Endothelial cell (in vitro differentiated cells): ENCODE measurements at places on chromosomes 5 and 9. TPM values are rescaled to one million over a fixed set of nuclear protein-coding genes. Genes with fewer than 3 reads are reported as not detected.

- no peak for DNase-seq
Observed at GRCh38 chr5:132896685-132897084, 23.2 kb downstream of the LEAP2 start.

DNA sequence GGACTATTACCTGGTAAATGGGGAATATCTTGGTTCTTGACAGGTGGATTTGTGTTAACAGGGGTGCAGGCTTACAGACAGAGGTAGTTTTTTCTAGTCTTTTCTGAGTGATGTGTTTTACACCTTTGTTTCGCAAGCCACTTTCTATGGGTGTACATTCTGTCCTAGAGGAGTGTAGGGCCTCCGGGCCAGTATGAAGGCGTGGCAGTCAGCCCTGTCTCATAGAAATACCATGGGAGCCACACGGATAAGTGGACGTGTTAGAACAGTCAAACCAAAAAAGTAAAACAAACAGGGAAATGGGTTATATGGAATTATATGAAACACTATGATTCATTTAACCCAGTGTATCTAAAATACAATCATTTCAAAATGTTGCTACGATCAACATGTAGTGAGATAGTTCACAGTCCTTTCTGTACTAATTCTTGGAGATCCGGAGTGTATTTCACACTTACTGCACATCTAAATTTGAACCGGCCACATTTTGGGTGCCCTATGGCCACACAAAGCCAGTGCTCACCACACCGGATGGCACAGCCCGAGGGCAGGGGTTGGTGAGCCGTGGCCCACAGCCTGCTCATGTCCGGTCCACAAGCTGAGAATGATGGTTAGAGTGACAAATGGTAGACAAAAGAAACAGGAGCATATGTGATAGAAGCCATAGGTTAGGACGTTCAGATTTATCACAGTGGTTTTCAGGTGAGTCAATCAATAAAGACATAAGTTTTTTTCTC, 80.1 kb upstream of the IRX4 start:
- DNase-seq, result no peak

DNA sequence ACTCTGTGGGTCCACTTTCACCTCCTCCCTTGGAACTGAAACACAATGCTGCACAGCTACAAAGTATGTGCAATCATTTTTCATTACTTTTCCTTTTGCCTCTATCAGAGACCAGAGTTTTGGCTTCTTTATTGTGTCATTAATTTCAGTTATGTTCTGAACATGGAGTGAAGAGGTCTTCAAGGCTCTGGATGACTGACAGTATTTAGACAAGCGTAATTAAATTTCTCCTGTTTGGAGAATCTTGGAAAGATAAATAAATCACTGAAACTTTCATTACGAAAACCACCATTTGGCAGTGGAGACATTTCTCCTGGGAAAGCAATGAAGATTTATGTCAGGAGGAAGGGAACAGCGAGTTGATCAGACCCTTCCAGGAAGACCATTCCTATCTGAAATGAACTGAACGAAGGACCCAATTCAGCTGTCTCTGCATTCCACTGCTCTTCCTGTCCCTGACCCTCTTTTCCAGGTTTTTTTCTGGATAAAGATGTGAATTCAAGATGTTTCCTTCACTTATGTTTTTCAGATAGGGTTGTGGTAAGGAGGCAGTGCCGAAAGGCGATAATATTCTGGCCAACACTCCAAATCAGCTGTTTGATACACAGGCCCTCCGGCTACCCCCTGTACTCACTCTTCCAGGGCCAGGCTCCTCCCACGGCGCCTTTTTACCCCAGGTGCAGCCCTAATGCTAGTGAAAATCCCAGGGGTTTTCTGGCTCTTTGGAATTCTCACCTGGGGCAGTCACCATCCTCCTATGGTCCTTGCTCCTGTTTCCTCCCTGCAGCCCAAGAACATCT, 77.2 kb upstream of the OSMR start:
- DNase-seq, result no peak

GRCh38 chr5:141878186-141878710, at the start of gene PCDH1:
Gene PCDH1 (minus strand): TSS chr5:141878410. CDS start chr5:141878262, 148 bp downstream.
- peak; percentile 50 for DNase-seq

- DNase-seq, result no peak
Observed at GRCh38 chr9:11011696-11012095, 398.9 kb upstream of the PTPRD start.

- no peak for DNase-seq
Observed at GRCh38 chr9:101445353-101446029, 9.9 kb upstream of the ALDOB start.

DNA sequence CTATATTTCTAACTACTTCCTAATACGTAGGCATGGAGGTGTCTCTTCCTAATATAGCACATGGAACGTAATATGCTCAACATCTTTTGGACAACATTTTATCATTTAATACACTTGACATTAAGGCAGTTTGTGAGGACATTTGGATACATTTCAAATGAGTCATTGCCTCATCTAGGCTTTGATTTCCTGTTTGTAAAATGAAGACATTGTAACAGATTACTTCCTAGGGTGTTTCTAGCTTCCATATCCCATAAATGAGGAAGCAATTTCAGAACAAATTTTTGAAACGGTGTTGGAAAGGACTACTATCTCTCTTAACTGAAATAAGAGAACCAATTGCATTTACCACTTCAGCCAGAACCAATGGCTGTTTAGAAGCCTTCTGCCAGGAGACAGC, 38.7 kb downstream of the SLC28A3 start:
- DNase-seq, result no peak

GRCh38 chr9:27655441-27655840, 82.2 kb upstream of the C9orf72 start:
- no peak for DNase-seq

DNA sequence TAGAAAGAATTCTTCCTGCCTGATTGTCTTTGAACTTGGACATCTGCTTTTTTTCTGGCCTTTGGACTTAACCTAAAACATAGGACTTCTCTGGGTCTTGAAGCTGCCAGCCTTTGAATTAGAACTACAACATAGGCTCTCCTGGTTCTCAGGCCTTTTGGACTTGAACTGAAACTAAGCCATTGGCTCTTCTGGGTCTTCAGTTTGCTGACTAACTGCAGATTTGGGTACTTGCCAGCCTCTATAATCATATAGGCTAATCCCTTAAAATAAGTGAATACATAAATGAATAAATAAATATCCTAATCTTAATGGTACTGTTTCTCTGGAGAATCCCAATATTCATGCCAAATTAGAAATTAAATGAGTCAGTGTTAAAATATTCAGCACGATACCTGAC, 473.4 kb upstream of the PAPPA start:
- DNase-seq, result no peak

- peak; percentile 50 for DNase-seq
Observed at GRCh38 chr5:113447498-113448050, 12.8 kb upstream of the TSSK1B start.

DNA sequence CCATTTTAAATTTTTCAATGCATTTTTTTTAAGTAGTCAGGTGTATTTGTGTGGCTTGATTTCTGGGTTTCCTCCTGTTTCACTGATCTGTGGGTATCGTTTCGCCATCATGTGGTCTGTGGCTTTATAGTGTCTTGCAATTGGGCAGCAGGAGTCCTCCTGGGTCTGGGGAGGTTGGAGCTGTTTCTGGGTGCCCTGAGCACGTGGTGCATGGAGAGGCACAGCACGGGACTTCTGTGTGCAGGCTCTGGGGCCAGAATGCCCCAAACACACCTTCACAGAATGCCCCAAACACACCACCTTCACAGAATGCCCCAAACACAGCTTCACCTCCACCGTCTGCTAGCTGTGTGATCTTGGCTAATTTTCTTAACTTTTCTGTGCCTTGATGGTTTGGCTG, 82.6 kb upstream of the COL5A1 start:
- DNase-seq, result no peak

- no peak for DNase-seq
Observed at GRCh38 chr9:119453490-119453911, 84.3 kb upstream of the BRINP1 start.

DNA sequence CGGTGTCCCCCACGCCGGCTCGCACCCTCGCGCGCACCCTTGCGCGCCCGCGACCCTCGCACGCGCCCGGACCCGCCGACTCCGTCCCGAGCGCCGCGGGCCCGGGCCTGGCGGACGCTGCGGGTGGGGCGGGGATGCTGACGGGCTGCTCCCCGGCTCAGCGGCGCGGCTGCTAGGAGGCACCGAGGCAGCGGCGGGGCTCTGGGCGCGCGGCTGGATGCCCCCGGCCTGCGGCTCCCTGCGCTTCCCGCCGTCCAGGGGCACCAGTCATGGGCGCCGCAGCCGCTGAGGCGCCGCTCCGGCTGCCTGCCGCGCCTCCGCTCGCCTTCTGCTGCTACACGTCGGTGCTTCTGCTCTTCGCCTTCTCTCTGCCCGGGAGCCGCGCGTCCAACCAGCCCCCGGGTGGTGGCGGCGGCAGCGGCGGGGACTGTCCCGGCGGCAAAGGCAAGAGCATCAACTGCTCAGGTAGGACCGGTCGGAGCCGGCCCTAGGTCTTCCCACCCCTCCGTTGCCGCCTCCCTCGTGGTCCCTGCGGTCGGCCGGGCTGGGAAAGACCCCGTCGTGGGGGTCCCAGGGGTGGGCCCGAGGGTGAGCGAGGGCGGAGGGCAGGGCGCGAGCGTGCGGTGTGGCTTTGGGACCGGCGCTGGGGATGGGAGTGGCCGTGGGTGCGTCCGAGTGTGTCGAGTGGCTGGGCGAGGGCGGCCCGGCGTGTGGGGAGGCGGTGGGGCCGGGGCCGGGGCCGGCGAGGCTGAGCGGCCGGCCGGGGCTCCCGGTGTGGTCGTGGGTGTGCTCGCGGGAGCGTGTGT, 530 bp downstream of the TMEFF1 start:
- peak; percentile 52 for DNase-seq

BRD3 gene
- total RNA-seq, result 56.2 TPM

TUSC1 gene
- total RNA-seq, result 3.8 TPM

LOX gene
- total RNA-seq, result 0.23 TPM

PCDHB7 gene
- 4.6 TPM for total RNA-seq

TRIP13 gene
- 8.4 TPM for total RNA-seq

SPARC gene
- total RNA-seq, result 1,214 TPM

GABBR2 gene
- 0.46 TPM for total RNA-seq

RASGRF2 gene
- total RNA-seq, result 2.5 TPM
